ENCODE measurements at places on chromosomes 7 and 10.

DNA sequence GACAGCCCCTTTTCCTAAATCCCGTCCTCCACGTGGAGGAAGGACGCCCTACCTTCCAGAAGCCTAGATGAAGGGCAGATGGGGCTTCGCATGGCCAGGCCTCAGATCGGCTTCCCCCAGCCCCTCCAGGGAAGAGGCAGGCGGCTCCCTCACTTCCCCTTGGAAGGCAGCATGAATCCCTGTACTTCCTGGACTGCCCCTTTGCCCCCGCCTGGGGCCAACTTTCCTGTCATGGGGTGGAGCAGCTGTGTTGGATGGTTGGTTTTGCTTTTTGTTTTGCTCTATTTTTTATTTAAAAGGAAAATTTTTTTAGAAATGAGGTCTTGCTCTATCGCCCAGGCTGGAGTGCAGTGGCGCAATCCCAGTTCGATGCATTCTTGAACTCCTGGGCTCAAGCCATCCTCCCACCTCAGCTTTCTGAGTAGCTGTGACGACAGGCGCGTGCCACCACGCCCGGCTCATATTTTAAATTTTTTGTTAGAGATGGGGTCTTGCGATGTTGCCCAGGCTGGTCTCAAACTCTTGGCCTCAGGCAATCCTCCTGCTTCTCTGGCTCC lies 27.2 kb downstream of the GTF2IRD1 start:
- no peak for DNase-seq

- DNase-seq: no peak
These were observed 78.3 kb downstream of the BICC1 start for GRCh38 chr10:58590924-58591323.

- no peak for DNase-seq
These were observed 129.1 kb upstream of the CHST15 start for GRCh38 chr10:124222318-124222987.

- DNase-seq: no peak
These were observed 61.2 kb upstream of the YAE1 start for GRCh38 chr7:39504963-39505362.

- no peak for DNase-seq
These were observed 135.4 kb upstream of the RSU1 start for GRCh38 chr10:16952610-16953009.

- DNase-seq: no peak
These were observed 28.6 kb downstream of the RTKN2 start for GRCh38 chr10:62239994-62240393.

- DNase-seq: no peak
These were observed 734 bp downstream of the ABCB4 start for GRCh38 chr7:87474533-87475358.

DNA sequence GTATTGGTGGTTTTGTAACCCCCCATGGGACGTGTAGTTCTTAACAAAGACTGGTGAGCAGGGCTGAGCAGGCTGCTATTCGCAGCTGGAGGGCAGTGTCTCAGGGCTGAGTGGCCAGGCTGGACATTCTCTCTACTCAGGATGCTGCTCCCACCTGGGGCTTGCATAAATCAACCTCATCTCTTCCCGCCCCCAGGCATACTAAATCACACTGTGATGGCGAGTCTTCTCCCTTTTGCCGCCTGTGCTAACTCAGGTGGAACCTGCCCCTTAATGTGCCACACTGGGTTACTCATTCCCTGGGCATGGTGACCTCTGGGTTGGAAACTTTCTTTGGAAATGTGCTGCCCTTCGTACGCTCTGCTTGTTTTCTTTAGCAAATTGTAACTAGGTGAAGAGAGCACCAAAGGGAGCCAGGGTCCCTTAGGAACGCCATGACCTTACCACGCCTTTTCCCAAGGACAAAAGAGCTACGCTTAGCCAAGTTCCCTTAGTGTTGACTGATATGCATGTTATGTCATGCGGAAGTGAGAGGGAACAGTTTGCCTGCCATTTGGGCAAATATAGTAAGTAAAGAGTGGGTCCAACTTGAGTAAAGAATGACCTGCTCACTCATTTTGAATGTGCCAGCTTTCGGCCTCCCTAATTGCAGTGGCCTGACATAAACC lies 40.4 kb upstream of the COBL start:
- no peak for DNase-seq

- no peak for DNase-seq
These were observed 9.7 kb downstream of the DYNC1I1 start for GRCh38 chr7:95781961-95782586.

- DNase-seq: no peak
These were observed 275.2 kb downstream of the AUTS2 start for GRCh38 chr7:69873512-69873911.

- DNase-seq: no peak
These were observed 15.9 kb downstream of the RNF133 start for GRCh38 chr7:122682815-122683550.

GRCh38 chr10:29469481-29470354 lies 165.1 kb downstream of the SVIL start:
- no peak for DNase-seq

DNA sequence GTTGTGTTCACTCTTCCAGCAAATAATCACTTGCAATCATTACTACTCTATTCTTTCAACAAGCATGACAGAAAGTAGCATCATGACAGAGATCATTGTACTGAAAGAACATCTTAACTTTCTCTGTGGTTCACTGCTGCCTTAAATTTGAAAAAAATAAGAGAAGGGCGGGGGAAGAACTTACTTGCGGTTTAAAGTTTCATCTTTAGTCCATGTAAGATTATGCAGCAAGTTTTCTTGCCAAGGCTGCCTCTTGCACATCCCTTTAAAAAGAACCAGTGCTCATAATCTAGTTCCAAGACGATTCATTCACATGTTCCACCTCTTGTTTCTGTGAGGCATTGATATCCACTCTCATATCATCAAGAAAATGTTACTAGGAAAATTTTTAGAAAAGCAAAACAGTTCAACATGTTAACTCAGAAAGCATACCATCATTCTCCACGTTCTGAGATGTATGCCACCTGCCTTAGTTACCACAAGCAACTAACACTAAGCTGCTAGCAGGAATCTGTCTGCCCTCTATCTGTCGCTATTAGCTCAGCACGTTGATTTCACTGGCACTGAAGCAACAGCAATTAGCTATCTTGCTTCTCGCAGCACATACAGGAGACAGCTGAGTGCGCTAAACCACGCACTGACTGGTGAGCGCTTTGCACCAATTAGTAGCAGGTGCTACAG lies at the start of gene PCDH15:
Gene PCDH15 (minus strand): TSS at position 491 of the 681 bp plus-strand sequence. CDS start 136,969 bp downstream, outside the sequence.
- DNase-seq: no peak
